Stimulated activated CD4-positive, alpha-beta T cell treated with anti-CD3 and anti-CD28 coated beads, Interleukin-12 subunit alpha, Interleukin-12 subunit beta, amount 100 ng/mL, for 24 hours (primary cell): ENCODE measurements at places on chromosomes 3 and 15.
A peak's percentile ranks its signal among the peaks of the same experiment; 100 is the strongest.

GRCh38 chr3:175914785-175915184, 1055.7 kb downstream of the NAALADL2 start:
- no peak for DNase-seq

- DNase-seq, result peak; percentile 46
Measured at GRCh38 chr15:57591822-57592367, at the start of gene MYZAP. MYZAP (plus strand) TSS chr15:57591904; CDS start chr15:57592035, 131 bp downstream.

GRCh38 chr3:8843347-8843746, 73.9 kb upstream of the OXTR start:
- DNase-seq, result no peak

DNA sequence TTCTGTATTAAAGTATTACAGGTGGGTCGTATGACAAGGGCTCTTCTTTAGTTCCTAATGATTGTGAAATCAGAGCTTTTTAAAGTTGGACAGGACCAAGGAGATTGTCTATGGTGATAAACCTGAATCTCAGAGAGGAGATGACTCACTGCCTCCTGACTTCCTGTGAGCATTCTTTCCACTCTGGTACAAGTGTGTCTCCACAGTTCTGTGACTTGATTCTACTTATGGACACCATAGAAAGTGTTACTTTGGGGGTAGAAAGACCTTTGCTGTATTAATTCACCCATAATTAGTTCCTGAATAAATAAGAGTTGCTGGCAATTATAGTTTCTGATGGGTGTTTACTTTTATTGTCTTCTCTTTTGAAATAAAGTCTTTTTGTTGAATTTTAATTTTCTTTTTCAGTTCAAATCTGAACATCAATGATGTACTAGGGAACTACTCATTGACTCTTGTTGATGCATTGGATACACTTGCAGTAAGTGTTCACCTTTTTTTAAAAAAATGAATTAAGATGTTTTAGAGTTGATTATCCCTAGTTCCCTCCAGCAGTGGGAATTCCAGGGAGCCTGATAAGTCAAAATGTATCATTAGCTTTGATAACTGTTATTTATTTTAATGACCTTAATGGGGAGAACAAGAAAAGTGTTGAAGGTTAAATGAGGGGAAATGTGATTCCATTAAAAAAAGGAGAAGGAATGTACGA, 7.4 kb downstream of the EDEM1 start:
- no peak for DNase-seq

- DNase-seq, result no peak
Measured at GRCh38 chr15:78406016-78406585, 31.9 kb upstream of the IREB2 start.

DNA sequence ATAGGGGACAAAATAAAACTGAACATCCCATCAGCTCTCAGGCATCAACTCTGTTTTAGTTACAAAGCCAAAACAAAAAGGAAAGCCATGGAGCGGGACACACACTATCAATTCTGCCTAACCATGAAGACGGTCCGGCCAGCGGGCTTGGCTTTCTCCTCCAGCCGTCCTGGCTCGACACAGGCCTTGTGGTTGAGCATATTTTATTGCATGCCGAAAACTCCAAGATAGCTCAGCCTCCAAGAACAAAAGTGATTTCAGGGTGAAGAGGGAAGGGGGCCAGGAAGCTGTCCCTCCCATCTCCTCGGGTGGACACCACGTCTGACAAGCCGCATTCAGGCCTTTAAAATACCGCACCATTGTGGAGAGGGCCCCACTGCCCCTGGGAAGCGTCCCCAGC, 31.2 kb downstream of the WNT5A start:
- DNase-seq, result no peak

DNA sequence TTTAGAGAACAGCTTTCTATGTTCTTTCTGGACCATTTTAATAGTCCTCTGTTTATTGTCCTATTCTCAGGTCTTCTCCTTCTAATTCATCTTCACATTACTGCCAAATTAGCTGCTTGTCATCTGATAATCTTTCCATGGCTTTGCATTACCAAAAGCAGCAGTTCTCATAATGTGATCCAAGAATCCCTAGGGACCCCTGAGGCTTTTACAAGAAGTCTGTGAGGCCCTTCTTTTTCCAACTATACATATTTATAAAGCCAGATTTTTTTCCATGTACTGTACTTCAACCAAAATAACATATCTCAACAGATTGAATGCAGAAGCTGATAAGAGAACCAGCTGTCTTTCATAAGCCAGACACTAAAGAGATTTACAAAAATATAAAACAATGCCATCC, 162.5 kb upstream of the BFSP2 start:
- DNase-seq, result no peak

DNA sequence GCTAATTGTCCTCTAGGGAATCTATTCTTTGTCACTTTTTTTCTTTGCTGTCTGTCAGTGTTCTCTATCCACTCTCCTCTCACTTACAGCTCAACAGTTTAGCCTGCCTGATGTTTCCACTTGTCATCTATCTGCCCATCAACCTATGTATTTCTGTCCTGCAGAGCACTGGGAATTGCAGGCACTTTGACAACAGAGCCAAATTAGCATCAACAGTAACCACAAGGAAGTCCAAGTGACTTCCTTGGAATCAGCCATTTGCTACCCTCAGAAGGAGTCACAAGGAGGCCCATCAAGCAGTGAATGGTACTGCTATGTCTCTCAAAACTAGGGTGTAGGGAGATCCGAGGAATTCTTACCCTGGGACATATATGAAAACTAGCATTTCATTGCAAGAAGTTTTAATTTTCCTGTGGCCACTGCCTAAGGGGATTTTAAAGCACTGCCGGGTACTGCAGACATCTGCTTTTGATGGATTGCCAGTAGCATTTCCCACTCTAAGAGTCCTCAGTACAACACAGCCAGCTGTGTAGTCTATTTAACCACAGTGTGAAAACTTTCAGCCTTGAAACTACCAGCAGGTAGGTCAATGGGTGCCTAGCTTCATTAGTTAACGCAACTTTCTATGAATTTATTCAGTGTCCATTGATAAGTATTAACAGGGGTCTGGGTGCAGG, 898.8 kb downstream of the NTRK3 start:
- DNase-seq, result no peak

DNA sequence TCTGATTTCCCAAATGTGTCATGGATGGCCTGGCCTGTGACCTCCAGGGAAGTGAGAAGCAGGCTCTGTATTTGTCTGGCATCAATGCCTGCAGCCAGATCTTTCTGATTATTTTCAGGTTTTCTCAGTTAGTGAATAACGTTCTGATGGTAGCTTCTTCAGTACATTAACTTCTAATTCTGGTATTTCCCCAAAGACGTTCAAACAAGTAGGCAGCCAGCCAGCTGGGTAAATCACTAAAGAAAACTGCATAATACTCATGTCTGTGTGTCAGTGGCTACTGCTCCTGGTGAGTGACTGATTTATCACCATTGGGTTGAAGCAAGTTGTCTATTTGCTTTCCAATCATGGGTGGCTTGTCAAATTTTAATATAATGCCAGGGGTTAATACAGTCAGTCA, 162.6 kb upstream of the PFN2 start:
- no peak for DNase-seq

GRCh38 chr15:34496207-34496995, 58.8 kb upstream of the GOLGA8A start:
- no peak for DNase-seq

DNA sequence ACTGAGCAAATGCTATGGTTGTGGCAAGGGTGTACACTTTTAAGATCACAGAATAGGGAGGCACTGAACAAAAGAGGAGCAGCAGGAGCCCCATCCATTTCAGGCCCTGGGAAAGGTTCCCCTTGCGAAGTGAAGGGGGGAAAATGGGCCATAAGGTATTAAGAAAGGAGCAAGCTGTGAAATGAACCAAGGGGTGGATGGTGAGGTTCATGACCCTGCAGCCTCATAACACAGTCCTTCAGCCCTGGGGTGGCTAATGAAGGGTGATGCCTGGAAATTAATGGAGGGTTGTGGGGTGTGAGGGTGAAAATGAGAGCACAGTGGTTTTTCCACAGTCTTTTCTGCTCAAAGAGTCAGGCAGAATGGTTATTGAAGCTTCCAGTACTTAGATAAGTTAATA, 150.1 kb downstream of the PDZRN3 start:
- DNase-seq, result no peak

DNA sequence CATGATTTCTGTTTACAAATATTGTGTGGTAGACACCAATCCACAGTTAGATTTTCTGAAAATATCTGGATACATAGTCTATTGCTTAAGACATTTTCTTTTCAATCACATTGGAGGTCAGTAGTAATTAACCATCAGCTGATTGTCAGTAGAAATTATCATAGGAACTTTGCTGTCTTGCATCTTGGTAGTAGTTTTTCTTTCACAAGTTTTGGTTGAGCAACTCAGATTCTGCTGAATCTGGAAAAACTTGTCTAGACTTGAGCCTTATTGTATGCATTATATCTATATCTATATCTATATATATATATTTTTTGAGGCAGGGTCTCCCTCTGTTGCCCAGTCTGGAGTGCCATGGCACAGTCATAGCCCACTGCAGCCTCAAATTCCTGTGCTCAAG, 4.0 kb downstream of the RAB11A start:
- no peak for DNase-seq

DNA sequence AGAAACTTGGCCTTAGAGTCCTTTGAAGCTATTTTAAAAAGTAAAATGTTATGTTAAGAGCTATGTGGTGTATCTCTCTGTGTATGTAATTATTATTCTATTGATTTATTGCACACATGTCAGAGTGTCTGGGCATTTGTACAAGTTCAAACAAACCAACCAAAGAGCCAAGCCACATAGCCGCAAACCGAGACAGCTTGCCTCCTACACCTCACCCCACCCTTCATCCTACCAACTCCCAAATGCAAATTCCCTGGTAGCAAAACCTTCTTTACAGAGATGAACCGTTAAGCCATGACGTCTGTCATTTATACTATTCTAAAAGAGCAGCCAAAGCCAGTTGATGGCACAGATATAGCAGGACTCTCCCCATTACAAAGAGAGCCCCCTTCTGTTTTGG, 332.3 kb downstream of the ERC2 start:
- DNase-seq, result no peak

DNA sequence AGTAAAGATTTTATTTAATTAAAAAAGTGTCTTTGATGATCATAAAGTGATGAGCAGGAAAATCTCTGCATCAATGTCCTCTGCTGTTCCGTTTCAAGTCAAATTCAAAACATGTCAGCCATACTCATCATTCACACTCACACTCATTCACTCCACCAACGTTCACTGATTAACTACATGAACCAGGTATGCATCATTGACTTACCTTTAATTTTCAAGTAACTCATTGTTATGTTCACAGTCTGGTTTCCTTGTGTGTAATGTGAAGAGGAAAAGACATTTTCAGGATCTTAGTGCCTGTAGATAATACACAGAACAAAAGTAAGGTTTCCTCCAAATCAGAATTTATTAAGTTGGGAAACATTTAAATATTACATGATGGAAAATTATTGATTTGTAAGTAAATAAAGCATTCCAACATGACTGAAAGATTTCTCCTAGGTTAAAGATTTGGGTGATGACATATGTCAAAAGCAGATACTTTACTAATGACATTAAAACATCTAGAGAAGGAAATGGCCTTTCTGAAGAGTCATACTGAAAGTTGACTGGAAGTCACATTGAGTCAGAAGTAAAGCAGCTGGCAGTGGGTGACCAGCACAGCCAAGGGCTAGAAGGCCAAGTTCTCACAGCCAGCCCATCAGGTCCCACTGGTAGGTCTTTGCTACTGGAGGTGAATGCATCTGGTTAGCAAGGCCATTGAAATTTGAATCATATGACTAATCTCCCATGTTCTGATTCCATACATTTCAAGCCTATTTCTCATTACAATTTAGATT, 251.9 kb downstream of the CDIN1 start:
- no peak for DNase-seq

- no peak for DNase-seq
Measured at GRCh38 chr3:172281884-172282283, 166.4 kb downstream of the GHSR start.

DNA sequence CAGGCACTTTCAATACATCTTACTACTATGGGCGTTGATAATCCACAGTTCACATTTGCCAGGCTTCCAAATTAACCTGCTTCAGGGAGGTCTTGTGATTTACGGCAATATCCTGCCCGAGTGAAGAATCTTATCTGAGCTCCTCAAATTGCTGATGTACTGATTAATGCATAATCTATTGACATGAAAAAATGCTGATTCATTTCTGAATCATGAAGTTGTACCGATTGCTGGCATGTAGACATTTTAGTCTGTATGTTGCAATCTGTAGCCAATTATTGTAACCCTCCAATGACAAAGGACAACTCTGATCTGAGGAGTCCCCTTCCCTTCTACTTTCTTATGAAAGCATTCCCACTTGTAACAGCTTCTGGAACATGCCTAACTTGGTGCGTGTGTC, 97.2 kb downstream of the SEC22A start:
- no peak for DNase-seq

DNA sequence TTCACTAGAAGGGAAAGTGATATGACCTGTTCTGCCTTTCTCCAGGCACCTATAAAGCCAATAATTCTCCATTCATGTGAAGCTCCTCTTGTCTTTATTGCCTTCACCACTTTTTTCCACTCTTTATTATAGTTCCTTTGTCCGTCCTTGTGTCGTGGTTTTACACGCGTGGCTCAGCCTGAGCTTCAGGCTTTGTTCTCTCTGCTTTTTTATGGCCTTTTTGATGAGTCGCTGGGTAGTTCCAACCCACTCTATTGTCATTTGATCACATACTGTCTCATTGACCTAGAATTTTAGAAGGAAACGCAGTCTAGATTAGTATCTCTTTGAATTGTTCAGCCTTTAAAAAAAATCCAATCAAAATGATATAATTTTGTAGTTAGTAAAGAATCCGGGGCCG, 403.2 kb downstream of the PTPRG start:
- DNase-seq, result no peak

DNA sequence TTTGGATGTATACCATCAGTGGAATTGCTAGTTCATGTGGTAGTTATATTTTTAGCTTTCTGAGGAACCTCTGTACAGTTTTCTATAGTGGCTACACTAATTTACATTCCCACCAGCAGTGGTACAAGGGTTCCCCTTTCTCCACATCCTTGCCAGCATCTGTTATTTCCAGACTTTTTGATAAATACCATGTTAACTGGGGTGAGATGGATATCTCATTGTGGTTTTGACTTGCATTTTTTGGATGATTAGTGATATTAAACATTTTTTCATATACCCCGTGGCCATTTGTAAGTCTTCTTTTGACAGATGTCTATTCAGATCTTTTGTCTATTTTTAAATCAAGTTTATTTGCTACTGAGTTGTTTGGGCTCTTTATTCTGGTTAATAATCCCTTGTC, 455.6 kb upstream of the RARB start:
- DNase-seq, result no peak

- no peak for DNase-seq
Measured at GRCh38 chr15:31327669-31328427, 1.2 kb downstream of the KLF13 start.

DNA sequence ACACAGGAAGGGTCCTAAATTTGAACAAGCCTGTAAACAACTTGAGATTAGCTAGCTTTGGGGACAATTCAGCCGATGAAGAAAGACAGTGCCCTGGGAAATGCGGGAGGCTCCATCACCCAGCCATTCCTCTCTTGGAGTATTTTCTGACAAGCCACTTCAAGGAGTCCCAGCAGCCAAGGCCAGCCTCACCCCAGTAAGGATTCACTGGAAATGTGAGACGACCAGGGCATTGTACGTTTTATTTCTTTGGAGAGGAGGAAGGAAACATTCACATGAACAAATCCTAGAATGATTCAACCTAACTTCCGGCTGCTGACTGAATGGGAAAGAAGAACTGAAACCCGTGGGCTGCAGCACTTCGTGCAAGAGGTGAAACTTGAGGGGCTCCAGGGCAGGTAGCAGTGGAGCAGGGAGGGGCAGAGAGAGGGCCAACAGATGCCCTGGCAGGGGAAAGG, 116.4 kb upstream of the ARHGEF3 start:
- DNase-seq, result peak; percentile 59
